ENCODE measurements at places on chromosomes 2 and 18.

DNA sequence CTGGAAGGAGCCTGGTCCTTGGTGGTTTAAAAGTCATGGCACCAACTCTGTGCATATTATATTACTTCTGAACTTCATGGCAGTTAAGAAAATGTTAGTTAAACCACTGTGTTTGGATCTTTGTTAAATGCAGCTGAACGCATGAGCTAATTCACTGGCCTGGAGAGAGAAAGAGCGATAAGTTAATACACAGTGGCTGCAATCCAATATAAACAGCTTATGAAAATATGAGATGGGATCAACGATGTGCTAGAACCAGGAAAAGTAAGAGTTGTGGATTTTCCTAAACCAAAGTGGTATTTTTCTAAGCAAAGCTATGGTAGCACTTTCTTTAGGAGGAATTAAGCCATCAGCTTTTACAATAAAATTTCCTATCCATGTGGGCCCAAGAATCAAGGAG lies 326.7 kb downstream of the MTX2 start:
- DNase-seq = no peak

DNA sequence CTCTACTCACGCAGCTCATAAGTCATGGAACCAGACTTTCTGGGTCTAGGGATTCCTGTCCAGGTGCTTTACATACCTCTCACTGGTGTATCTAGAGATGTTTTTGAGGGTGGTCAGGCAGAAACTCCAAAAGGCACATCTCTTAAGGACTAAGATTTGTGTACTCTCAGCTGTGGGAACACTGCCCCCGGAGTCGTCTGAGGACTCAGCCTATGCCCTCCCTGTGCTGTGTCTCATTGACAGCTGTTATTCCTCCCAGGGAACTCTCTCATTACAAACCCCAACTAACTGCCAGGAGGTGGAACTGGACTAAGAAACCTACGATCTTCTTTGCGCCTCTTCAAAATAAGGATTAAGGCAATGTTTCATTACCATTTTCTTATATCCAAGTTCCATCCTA lies 293.9 kb upstream of the DLGAP1 start:
- no peak for DNase-seq

- DNase-seq = peak; percentile 62
These were observed at the start of gene ZEB2 for GRCh38 chr2:144519934-144520731. TSS of gene ZEB2 (minus strand) at chr2:144520119. CDS start at chr2:144517350, 2,769 bp downstream.

DNA sequence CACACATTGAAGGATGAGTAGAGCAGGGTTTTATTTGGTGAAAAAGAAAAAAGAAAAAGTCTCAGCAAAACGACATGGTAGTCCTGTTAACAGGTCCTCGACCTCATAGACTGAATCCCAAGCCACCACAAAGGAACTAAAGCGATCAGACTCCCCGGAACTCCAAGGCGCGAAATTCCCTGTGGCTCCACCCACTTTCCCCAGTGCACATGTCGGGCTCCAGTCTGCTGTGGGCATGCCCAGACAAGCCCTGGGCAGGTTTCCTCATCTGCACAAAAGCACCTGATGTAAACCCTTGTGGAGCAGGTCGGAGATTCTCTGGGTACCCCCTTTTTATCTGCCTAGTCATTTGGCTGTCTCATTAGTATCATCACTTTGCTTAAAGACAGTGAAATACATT lies 170.7 kb upstream of the FSIP2 start:
- no peak for DNase-seq

GRCh38 chr2:152359573-152360363 lies 24.8 kb downstream of the FMNL2 start:
- DNase-seq = no peak

GRCh38 chr2:9225806-9226205 lies 19.2 kb downstream of the ASAP2 start:
- no peak for DNase-seq

GRCh38 chr2:128374001-128374710 lies 55.5 kb upstream of the HS6ST1 start:
- DNase-seq = no peak

GRCh38 chr2:19525313-19525712 lies 166.9 kb upstream of the OSR1 start:
- DNase-seq = no peak

GRCh38 chr2:160609346-160609745 lies 115.7 kb upstream of the RBMS1 start:
- no peak for DNase-seq

DNA sequence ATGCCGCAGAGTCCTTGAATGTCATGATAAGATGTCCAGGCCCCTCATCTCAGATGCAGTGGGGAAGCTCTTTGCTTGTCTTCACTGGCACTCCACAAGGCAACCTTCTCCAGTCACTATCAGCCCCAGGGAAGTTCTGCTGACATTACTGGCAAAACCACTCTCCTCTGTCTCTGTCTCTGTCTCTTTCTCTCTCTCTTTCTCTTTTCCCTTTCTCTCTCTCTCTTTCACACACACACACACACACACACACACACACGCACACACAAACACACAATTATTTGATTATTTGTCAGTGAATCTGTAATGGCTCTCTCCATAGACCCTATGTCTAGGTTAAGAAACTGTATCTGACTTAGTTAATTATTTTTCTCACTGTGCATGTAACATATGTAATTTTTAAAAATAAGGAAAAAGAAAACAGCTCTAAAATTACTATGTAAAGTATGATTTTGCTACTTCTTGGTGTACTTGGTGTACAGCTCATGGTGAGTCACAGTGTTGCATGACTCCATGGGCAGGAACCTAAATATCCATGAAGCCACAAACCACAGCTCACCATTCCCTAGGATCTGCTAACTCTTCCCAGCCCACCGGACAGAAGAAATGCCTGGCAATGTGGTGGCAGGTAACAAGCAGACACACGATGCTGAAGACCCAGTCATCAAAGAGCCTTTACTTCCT lies 594.9 kb upstream of the ID2 start:
- DNase-seq = no peak

DNA sequence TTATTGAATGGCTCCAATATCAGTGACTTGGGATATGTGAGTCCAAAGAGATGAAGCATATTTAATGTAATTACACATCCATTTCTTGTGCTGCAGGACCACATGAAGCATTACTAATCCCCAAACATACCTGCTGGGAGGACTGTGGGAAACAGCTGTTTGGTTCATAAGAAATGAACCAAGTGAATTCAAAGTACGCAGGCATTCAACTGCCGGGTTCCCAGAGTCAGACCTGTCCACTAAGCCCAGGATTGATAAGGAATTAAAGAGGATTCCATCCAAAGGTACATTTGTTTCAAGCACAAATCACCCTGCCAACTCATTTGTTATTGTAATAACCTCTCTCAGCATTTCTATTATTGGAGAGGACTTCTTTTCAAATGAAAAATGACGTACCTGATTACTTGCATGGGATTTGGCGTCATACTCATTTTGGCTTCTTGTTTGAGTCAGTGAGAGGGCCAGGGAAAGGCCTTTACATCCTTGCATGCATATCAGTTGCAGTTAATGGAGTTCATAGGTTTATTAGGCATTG lies 230.7 kb downstream of the TXNL1 start:
- no peak for DNase-seq

- DNase-seq = no peak
These were observed 320.6 kb downstream of the NCKAP5 start for GRCh38 chr2:133247631-133248030.

GRCh38 chr2:78896536-78896935 lies 129.0 kb upstream of the REG3G start:
- DNase-seq = no peak

GRCh38 chr2:220198896-220199295 lies 571.5 kb downstream of the SLC4A3 start:
- DNase-seq = no peak

- DNase-seq = no peak
These were observed 352.6 kb upstream of the POU3F3 start for GRCh38 chr2:104501342-104501741.

GRCh38 chr18:11096411-11096810 lies 53.0 kb downstream of the PIEZO2 start:
- no peak for DNase-seq

DNA sequence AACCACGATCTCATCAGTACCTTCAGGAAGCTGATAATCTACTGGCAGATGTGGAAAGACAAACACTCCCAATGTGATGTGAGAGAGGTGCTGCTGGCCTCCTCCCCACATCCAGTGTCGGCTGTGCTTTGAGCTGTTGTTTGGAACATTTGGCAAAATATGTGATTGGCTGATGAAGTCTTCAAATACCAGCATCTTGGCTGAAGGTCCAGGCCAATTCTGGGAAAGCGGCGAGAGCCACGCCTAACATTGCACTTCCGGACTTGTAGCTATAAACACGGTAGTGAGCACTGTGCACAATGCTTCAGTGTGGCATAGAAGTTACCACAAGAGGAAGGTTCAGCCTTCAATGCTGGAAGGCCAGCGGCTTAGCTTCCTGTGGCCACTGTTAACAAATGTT lies 198.8 kb downstream of the DCDC2C start:
- no peak for DNase-seq

GRCh38 chr2:172297950-172298349 lies 129.4 kb upstream of the ITGA6 start:
- no peak for DNase-seq

DNA sequence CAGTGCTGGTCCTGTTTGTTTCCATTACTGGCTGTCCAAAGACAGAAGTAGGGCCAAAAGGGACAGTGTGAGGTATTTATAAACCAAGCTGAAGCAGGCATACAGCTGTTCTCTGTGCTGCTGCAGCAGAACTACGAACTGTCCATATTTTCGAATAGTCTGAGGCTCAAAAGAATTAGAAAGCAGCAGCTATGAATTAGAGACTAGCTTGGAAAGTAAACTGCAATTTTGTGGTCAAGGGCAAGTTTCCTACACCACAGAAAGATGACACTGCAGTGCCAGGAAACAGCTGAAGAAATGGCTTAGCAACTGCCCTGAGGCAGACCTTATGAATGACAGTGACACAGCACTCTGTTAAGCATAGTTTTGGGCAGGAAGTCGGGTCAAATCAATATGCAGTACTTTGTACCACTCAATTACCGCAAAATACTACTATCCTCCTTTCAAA lies 125.3 kb downstream of the TMEM131 start:
- peak; percentile 47 for DNase-seq

DNA sequence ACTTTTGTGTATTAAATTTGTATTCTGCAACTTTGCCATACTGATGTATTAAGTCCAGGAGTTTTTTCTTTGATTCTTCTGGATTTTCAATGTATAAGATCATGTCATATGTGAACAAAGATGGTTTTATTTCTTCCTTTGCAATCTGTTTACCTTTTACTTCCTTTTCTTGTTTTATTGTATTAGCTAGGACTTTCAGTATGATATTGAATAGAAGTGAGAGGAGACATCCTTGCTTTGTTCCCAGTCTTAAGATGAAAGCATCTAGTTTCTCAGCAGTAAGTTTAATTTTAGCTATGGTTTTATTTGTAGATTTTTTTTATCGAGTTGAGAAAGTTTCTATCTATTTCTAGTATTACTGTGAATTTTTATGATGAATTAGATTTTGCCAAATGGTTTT lies 25.5 kb downstream of the VRK2 start:
- DNase-seq = no peak

DNA sequence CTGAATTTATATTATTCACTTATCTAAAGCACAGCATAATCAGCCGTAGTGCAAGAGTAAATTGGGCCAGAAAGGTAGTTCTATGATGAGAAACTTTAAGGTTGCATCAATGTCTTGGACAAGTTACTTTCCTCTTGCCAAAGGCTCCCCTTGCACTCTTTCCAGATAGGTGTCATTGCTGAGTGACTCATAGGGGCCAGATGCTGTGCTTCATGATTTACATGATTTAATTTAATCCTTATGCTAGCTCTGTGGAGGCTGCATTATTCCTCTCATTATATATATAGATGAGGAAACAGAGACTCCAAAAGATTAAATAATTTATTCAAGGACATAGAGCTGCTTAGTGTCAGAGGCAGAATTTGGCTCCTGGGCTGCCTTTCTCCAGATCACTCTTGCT lies 5.0 kb downstream of the CFAP221 start:
- no peak for DNase-seq

- no peak for DNase-seq
These were observed 440.1 kb downstream of the MTX2 start for GRCh38 chr2:176709149-176709951.

GRCh38 chr2:173355132-173355865 lies 627 bp downstream of the CDCA7 start:
- DNase-seq = no peak

GRCh38 chr2:109487871-109488655 lies 125.7 kb downstream of the SEPTIN10 start:
- no peak for DNase-seq

GRCh38 chr2:178553047-178553446 lies 72.8 kb downstream of the PLEKHA3 start:
- DNase-seq = no peak

DNA sequence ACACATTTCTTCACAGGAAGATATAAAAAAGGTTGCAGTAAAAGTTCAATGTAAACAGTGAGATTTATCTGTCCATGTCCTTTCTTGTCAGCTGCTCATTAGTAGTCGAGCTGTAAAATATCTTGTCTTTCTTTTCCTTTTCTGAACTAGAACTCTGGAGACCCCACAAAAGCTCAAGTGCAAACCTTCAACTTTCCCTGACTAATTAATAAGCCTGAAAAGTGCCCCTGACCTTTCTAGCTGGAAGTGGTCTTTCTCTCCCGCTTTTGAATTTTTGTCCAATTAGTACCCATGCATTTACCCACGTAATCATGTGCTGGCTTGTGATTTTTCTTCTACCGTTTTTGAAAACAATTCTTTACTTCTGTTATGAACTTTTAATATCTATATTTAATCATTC lies 63.6 kb upstream of the EHBP1 start:
- no peak for DNase-seq

- no peak for DNase-seq
These were observed 476.4 kb upstream of the SPHKAP start for GRCh38 chr2:228657807-228658402.

DNA sequence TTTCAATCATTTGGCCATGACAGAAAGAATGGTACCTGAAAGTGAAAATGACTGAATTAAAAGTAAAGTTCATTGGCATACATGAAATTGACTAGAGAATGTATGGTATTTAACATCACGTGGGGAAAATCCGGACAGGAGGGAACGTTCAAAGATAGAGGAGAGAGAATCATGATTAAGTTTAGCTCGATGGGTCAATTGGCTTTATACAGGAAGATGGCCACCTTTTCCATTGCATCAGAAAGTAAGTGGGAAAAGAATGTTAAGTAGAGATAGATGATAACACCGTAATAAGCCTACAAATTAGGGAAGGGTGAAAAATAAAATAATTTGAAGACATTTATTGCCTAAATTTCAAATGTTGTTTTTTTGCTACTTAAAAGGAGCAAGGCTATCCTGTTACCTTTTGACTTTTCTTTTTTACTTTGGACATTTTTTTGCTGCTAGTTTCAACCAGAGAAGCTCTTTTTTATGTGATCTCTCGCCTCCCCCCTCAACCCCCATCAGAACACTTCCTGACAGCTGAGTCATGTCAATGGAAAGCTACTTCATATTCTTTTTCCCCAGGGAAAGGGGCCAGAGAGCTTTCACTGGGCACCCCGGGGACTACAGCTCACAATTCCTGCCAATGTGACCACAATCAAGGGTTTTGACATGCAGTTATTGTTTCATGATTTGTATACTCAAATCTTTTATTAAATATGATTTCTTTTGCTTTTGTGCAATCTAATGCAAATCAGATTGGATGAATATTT lies 767 bp upstream of the CCDC102B start:
- no peak for DNase-seq

- DNase-seq = no peak
These were observed 159.5 kb upstream of the ZNF516 start for GRCh38 chr18:76654577-76654976.

- DNase-seq = no peak
These were observed 65.9 kb upstream of the SH3RF3 start for GRCh38 chr2:109062859-109063700.

- DNase-seq = no peak
These were observed 17.1 kb upstream of the CAVIN2 start for GRCh38 chr2:191863988-191864387.

Measured in CD4-positive, alpha-beta T cell treated with Interleukin-21 for 1 hour (primary cell).